ENCODE measurements at places on chromosomes 1 and 21. TPM values are rescaled to one million over a fixed set of nuclear protein-coding genes. Genes with fewer than 3 reads are reported as not detected.

Gene SMCP
- not detected for total RNA-seq

Gene LUZP1
- total RNA-seq = 92.3 TPM

Gene OR2G6
- total RNA-seq = not detected

Gene SDC3
- total RNA-seq = 20.8 TPM

Gene CNKSR1
- not detected for total RNA-seq

Gene TNFRSF4
- 1.5 TPM for total RNA-seq

Gene C1orf87
- not detected for total RNA-seq

Gene DNALI1
- 8.1 TPM for total RNA-seq

Gene RGS18
- total RNA-seq = not detected

Gene THAP3
- 16.7 TPM for total RNA-seq

Gene BRDT
- total RNA-seq = not detected

Gene ATP13A2
- 52.3 TPM for total RNA-seq

Gene SAMSN1
- 5.3 TPM for total RNA-seq

Gene FTCD
- 1.5 TPM for total RNA-seq

Gene TRPM2
- not detected for total RNA-seq

Gene S100PBP
- total RNA-seq = 36.9 TPM

Gene TARBP1
- total RNA-seq = 21.0 TPM

Gene PALMD
- total RNA-seq = 140 TPM

Gene FRRS1
- 4.8 TPM for total RNA-seq

Gene AMY2B
- 1.2 TPM for total RNA-seq

Gene GLIS1
- not detected for total RNA-seq

Gene SHC1
- total RNA-seq = 286 TPM

Gene FCRL1
- not detected for total RNA-seq

Gene TMEM200B
- total RNA-seq = 1.5 TPM

Gene SMIM1
- 1.2 TPM for total RNA-seq

Gene HRNR
- not detected for total RNA-seq

Gene ZNF695
- 4.8 TPM for total RNA-seq
